ENCODE measurements at places on chromosomes 5 and 9. TPM values are rescaled to one million over a fixed set of nuclear protein-coding genes. Genes with fewer than 3 reads are reported as not detected.

- H3K4me3 ChIP-seq: no peak overlapping the region
- no peak overlapping the region for H3K27ac ChIP-seq
- no peaks in the 10 kb centered on the region for H3K36me3 ChIP-seq
- H3K27me3 ChIP-seq: no peaks in the 10 kb centered on the region
- DNase-seq: no peak
These were observed 29.5 kb downstream of the NPR3 start for GRCh38 chr5:32740651-32741050.

The ARHGEF39 gene
- 3.6 TPM for total RNA-seq

DNA sequence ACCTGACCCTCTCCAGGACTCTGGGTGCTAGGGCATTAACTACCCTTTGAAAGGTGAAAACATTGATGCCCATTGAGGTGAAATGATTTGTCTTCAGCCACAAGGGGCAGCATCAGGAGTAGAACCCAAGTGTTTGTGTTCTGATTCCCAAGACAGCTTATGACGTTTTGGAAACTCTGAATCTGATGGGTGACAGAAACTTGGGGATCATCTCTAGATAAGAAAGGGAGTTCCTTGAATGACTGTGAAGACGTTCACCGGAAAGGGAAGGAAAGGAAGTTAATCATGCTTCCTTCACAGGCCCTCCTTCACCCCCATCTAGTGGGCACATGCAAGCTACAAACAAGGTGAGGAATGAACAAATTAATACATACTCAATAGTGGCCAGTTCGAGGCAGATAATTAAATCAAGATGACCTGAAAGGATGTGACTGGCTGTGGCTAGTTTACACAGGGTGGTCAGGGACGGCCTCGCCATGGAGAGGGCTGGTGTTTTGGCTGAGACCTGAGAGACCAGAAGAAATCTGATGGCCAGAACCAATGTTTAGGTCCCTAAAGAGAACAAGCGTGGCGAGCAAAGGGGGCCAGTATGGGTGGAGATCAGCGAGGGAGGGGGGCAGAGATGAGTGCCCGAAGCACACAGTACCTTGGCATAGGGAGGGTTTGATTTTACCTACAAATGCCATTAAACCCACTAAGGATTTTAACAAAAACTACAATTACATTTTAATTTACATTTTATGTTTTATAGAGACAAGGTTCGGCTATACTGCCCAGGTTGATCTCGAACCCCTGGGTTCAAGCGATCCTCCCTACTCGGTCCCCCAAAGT lies 937 bp upstream of the SLC26A2 start:
- H3K27ac ChIP-seq: peak overlapping the region; percentile 87
- no peaks in the 10 kb centered on the region for H3K36me3 ChIP-seq
- H3K4me1 ChIP-seq: no peaks in the 10 kb centered on the region

GRCh38 chr5:139196296-139196956 lies 1.7 kb downstream of the SIL1 start:
- peak overlapping the region; percentile 97 for H3K27ac ChIP-seq
- H3K4me3 ChIP-seq: no peak overlapping the region
- H3K27me3 ChIP-seq: no peaks in the 10 kb centered on the region

GRCh38 chr9:2664174-2665065 lies 42.8 kb downstream of the VLDLR start:
- H3K27me3 ChIP-seq: no peaks in the 10 kb centered on the region
- no peak for DNase-seq
- H3K4me1 ChIP-seq: no peaks in the 10 kb centered on the region
- peak overlapping the region; percentile 40 for H3K27ac ChIP-seq

The KIF12 gene
- 5.4 TPM for total RNA-seq

The C1QTNF3 gene
- 10.8 TPM for total RNA-seq

The TUSC1 gene
- total RNA-seq: 18.7 TPM

GRCh38 chr5:1401536-1402138 lies 43.6 kb downstream of the SLC6A3 start:
- no peak for DNase-seq
- H3K36me3 ChIP-seq: no peaks in the 10 kb centered on the region
- no peaks in the 10 kb centered on the region for H3K27me3 ChIP-seq
- no peaks in the 10 kb centered on the region for H3K4me1 ChIP-seq

DNA sequence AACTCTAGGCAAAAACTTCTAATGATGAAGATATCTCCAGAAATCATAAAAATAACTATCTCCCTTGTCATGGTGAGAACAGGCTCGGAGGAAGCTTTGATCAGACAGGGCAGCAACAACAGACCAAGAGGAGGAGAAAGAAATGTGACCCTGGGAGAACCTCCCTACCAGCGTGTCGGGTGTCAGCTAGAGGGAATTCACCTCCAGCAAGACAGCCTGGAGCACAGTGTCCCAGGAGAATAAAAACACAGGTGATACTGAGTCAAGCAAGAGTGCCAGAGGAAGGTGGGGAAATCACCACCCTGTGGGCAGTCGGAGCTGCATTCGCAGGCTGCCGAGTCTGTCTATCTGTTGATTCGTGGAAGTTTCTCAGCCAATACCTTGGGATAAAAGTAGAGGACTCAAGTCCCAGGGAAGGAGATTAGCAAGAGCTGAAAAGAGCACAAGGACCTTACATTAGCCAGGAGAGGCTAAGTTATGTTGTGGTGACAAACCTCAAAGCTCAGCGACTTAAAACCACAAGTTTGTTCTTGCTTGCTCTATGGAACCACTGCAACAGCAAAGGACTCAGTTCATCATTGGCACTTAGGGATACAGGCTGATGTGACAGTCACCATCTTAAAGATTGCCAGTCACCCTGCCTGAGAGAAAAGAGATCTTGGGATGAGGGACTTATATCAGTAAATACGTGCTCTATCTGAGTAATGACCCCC lies 598.3 kb downstream of the CCDC171 start:
- H3K27ac ChIP-seq: peak overlapping the region; percentile 64
- H3K4me3 ChIP-seq: no peak overlapping the region
- H3K36me3 ChIP-seq: no peaks in the 10 kb centered on the region
- H3K4me1 ChIP-seq: no peaks in the 10 kb centered on the region
- DNase-seq: peak; percentile 78

DNA sequence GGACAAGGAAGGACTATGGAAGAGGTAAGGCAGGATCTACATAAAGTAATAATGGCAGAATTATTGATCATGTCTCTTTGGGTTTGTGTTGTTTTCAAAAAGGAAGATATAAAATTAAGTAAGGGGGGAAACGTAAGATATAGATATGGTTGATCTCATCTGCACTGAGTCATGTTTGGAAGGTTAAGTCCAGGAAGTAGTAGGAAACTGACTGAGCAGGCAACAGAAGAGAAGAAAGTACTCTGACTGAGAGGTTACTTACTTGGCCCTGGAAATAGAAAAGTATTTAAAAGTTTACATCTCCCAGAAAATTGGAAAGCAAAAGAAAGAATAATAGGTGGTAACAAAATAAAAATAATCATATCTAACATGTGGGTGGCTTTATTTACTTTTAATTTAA lies 405.3 kb upstream of the RGMB start:
- H3K36me3 ChIP-seq: no peaks in the 10 kb centered on the region
- no peak overlapping the region for H3K27ac ChIP-seq
- no peak for DNase-seq
- H3K4me1 ChIP-seq: no peaks in the 10 kb centered on the region

- H3K27me3 ChIP-seq: no peaks in the 10 kb centered on the region
- no peaks in the 10 kb centered on the region for H3K4me1 ChIP-seq
- H3K36me3 ChIP-seq: no peaks in the 10 kb centered on the region
- H3K4me3 ChIP-seq: no peak overlapping the region
- DNase-seq: no peak
These were observed 46.6 kb downstream of the CD180 start for GRCh38 chr5:67149951-67150523.

The ROPN1L gene
- 6.3 TPM for total RNA-seq

- H3K4me1 ChIP-seq: no peaks in the 10 kb centered on the region
- H3K4me3 ChIP-seq: no peak overlapping the region
- no peaks in the 10 kb centered on the region for H3K36me3 ChIP-seq
- DNase-seq: no peak
- H3K27ac ChIP-seq: no peak overlapping the region
These were observed 1.6 kb downstream of the TDRD7 start for GRCh38 chr9:97413462-97413861.

GRCh38 chr5:156621719-156622118 lies 228.4 kb upstream of the PPP1R2B start:
- no peaks in the 10 kb centered on the region for H3K4me1 ChIP-seq
- no peaks in the 10 kb centered on the region for H3K27me3 ChIP-seq
- DNase-seq: no peak
- H3K27ac ChIP-seq: no peak overlapping the region

DNA sequence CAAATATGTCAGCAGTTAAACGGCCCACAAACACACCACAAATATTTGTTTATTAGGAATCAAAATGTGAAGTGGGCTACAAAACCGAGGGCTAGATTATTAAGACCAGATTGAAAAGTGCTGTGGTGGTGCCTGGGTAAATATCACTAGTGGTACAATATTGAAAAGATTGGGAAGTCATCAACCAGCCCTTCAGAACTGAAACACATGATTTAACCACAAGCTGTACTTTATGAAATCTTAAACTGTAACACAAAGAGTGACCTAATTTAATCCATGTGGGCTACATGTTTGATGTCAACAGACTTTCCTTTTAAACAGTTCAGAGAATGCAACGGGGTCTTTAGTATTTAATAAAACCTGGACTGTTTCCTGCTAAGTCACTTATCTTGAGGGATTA lies 182.3 kb downstream of the SPATA31D1 start:
- H3K27me3 ChIP-seq: no peaks in the 10 kb centered on the region
- H3K27ac ChIP-seq: no peak overlapping the region
- H3K4me3 ChIP-seq: no peak overlapping the region
- DNase-seq: no peak
- H3K4me1 ChIP-seq: no peaks in the 10 kb centered on the region

DNA sequence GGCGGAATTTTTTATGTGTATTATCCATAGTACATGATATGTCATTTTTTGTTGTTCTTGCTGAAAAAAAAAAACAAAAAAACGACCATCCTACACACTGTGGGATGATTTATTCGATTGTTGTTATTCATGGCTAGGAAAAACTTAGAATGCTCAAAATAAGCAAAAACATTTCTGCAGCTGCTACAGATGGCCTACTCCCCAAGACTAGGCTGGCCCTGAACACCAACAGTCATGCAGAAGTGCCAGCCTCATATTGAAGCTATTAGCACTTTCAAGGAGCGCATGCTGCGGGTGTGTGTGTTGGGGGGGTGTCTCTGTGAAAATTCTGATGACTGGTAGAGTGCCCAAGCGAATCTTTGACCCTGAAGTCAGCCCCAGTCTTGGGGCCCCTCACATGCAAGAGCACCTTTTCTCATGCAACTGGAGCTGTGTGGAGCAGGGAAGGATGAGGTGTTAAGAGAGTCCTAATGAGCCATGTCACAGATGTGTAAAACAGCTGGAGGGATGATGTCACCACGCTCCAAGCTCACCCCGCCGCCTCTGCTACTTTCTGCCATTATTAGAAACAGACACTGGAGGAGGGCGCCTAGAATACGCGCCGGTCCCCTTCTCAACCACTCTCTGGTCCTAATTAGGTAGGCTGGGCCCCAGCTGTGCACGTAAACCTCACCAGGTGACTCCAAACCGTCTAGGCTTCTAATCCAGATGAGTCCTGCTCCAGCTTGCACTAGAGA lies 61.0 kb upstream of the SMIM23 start:
- no peak overlapping the region for H3K4me3 ChIP-seq
- H3K27me3 ChIP-seq: no peaks in the 10 kb centered on the region
- H3K36me3 ChIP-seq: no peaks in the 10 kb centered on the region
- H3K27ac ChIP-seq: no peak overlapping the region

The SYK gene
- total RNA-seq: 22.2 TPM

- H3K4me1 ChIP-seq: no peaks in the 10 kb centered on the region
- H3K27me3 ChIP-seq: peaks cover 5% of the 10 kb centered on the region
- no peak overlapping the region for H3K4me3 ChIP-seq
- no peak for DNase-seq
- no peak overlapping the region for H3K27ac ChIP-seq
- H3K36me3 ChIP-seq: no peaks in the 10 kb centered on the region
These were observed 10.7 kb upstream of the CERCAM start for GRCh38 chr9:128409978-128410377.

DNA sequence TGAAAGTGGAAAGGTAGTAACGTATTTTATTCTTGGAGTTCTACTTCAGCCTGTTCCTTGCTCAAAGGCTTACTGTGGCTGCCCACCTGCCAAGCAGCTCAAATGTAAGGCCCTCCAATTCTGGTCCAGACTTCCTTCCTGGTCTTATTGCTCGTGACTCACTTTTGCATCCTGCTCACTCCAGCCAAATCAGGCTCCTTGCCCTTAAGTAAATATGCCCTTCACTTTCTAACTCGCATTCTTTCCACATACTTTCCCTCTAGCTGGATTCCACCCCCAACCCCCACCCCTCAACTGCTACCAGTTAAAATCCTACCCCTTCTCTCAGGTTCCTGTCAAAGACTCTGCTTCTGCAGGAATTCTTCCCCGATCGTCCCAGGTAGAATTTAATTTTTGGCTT lies 96.6 kb downstream of the GALNT10 start:
- no peak overlapping the region for H3K4me3 ChIP-seq
- no peak for DNase-seq

- no peaks in the 10 kb centered on the region for H3K36me3 ChIP-seq
- no peak overlapping the region for H3K4me3 ChIP-seq
- H3K4me1 ChIP-seq: no peaks in the 10 kb centered on the region
These were observed 140.8 kb upstream of the ISL1 start for GRCh38 chr5:51242456-51242855.

DNA sequence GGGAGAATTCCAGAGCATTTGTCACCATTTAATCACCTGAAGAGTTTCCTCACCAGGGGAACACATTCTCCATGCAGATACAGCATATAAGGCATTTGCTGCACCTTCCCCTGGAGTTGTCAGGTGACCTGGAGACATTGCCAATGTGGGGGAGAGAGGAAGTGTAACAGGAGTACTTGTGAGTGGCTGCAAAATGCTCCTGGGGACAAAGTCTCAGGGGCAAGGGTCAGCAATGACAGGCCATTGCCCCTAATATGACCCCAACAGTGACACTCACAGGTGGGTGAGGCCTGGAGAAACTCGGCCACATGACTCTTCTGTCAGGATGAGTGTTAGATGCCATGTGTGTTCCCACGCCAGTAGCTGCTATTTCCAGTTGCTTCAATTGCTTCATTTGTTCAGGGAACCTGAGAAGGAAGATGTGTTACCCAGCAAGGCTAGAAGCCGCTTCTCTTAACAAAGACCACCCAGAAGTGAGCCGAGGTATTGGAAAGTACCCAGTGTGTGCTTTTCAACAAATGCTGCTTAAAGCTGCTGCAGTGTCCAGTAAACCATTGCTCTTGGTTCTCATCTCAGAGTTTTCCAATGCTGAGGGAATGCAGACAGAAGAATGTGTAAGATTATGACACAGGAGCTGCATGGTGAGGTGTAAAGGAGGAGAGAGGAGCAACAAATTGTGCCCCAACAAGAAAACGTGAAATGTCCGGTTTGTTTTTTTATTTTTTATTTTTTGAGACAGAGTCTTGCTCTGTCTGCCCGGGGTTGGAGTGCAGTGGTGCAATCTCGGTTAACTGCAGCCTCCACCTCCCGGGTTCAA lies 128.2 kb upstream of the SLC44A1 start:
- H3K27ac ChIP-seq: no peak overlapping the region
- H3K4me3 ChIP-seq: no peak overlapping the region
- no peaks in the 10 kb centered on the region for H3K27me3 ChIP-seq
- no peaks in the 10 kb centered on the region for H3K4me1 ChIP-seq
- no peak for DNase-seq

GRCh38 chr5:41968153-41968723 lies 43.2 kb downstream of the FBXO4 start:
- no peaks in the 10 kb centered on the region for H3K36me3 ChIP-seq
- no peaks in the 10 kb centered on the region for H3K27me3 ChIP-seq
- no peak for DNase-seq
- no peak overlapping the region for H3K4me3 ChIP-seq
- H3K27ac ChIP-seq: no peak overlapping the region
- no peaks in the 10 kb centered on the region for H3K4me1 ChIP-seq
